ENCODE measurements at places on chromosomes 11 and 22.

GRCh38 chr11:76657187-76658170, 13.1 kb downstream of the LRRC32 start:
- peak; percentile 51 for DNase-seq

DNA sequence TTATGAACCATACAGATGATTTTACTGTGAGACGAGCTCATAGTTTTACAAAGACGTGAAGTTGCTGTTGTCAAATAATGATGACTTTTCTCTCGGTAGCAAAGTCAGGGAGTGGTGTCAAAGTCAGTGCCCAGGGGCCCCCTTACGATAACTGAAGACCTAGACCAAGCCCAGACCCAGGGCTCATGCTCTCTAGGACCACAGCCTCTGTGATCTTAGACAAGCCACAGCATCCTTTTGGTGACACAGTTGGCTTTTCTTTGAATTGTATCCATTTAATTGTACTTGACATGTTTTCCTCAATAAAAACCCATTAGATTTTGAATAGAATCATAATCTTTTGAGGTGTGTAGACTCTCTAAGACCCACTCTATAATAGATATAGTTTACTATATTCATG, 17.9 kb upstream of the POGLUT3 start:
- DNase-seq, result no peak

DNA sequence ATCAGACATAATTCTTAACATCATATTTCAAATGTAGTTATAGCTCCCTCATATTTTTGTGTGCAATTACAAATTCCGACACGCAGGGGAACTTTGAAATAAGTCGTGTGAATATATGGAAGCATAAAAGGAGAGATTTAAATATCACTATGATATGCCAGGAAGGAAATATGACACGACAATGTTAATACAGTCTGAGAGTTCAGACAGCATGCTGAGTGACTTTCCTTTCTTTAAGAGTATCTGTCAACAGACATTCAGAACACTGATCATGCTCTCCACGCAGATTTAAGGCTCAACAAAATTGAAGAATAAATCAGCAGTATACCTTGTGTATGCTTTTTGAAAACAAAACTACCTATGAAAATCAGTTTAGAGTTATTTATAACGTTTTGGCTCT, 232.6 kb upstream of the CARD18 start:
- no peak for DNase-seq

DNA sequence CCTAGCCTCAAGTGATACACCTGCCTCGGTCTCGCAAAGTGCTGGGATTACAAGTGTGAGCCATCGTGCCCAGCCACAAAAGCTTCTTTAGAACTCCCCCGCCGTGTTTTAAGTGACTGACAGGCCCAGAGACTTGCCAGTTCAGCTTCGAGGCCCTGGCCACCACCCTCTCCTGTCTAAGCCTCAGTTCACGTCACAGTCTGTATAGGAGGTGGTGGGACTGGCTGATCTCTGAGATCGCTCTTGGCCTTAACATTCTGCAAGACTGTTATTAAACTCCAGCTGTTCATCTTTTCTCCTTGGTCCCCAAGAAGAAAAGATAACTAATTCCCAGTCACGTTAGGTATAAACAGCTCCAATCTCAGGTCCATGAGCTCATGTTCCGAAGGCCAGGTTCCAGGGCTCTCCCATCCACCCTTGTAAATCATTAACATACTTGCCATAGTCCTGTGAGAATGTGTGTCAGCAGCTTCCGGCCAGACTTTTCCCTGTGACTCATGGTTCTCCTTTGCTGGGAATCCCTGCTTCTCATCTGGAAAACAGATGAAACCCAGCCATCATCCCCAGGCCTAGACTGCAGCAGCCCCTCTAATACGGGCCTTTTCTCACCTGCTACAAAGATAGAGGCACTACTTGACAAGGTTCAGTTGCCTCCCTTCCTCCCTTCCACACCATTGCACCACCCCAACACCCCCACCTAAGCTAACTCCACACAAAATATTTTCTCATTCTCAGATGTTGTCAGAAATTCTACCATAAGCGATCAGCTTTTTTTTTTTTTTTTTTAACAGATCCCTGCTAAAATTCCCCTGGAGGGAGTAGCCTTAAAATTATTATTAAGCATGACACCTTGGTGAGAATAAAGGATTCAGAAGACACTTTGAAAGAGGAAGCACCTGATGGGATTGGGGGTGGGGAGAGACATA, 5.6 kb upstream of the KIAA0930 start:
- DNase-seq, result no peak

GRCh38 chr11:10935015-10935559, 77.2 kb upstream of the ZBED5 start:
- no peak for DNase-seq

GRCh38 chr22:38823637-38824036, 20.2 kb downstream of the NPTXR start:
- no peak for DNase-seq

GRCh38 chr11:103888541-103888951, 147.9 kb upstream of the DDI1 start:
- no peak for DNase-seq

DNA sequence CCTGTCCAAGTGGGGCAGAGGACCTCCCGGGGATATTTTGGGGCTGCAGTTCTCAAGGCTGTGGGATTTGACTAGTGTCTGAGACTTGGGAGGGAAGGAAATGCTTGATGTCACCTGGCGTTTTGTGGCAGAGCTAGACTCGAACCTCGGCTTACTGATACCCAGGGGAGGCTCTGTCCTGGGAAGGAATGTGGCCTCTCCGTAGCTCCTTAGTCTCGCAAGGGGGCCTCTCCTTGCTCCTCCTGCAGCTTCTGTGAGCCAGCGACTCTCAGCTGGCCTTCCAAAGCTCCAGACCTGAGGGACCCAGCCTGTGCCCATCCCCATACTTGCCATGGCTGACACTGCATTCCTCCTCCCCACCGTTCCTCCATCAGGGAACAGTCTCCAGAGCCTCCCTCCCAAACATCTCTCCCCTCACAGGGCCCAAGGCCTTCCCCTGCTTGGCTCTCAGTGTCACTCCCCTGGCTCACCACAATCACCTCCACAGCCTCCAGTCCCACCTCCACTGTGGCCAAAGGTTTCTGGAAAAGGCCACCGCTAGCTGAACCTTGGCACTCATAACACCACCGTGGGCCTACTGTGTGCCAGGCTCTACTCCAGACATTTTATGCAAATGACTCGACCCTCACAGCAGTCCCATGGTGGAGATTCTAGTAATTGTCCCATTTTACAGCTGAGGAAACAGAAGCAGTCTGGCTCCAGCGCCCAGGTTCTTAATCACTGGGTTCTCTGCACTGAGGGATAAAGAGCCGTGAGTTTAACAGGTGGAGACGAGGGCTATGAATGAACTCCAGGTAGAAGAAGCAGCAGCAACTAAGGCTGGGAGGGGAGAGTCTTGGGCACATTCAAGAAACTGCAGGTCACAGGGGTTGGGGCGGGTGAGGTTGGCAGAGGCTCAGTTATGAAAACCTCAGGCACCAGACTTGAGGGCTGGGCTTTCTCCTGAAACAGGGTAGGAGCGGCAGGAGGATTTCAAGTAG, 12.1 kb downstream of the P2RY2 start:
- peak; percentile 42 for DNase-seq

- no peak for DNase-seq
These were observed 18.8 kb upstream of the TECTA start for GRCh38 chr11:121082219-121082618.
